ENCODE measurements at places on chromosomes 11 and 22.

- no peak for DNase-seq
These were observed 212.6 kb upstream of the NAV2 start for GRCh38 chr11:19499999-19500398.

- peak; percentile 32 for DNase-seq
These were observed 7.7 kb downstream of the KCNQ1 start for GRCh38 chr11:2452321-2453012.

DNA sequence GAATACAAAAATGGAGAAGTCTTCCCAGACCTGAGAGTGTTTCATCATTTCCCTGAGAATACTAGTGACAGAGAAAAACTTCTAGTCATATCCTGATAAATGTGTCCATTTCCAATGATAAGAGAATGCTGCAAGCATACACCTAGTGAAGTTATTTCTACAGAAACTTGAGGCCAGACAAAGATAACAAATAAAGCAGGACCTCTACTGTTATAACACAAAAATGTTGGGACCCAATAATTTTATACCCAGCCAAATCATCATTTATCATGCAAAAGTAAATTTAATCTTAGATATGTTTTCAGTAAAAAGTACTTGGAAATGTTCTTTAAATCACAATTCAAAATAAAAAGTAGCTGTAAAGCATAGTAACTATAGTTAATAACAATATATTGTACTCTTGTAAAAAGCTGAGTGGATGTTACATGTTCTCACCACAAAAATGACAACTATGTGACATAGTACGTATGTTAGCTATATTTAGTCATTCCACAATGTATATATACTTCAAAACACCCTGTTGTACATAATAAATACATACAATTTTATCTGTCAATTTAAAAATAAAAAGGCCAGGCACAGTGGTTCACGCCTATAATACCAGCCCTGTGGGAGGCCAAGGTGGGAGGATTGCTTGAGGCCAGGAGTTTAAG lies 12.6 kb downstream of the RRAS2 start:
- no peak for DNase-seq

- DNase-seq = no peak
These were observed 80.6 kb upstream of the TIMP3 start for GRCh38 chr22:32720924-32721323.

GRCh38 chr11:12246989-12247388 lies 130.4 kb upstream of the PARVA start:
- DNase-seq = no peak

GRCh38 chr11:1121331-1121812 lies 36.4 kb upstream of the MUC5AC start:
- no peak for DNase-seq

GRCh38 chr11:97506076-97506759 lies 1116.4 kb downstream of the JRKL start:
- no peak for DNase-seq

DNA sequence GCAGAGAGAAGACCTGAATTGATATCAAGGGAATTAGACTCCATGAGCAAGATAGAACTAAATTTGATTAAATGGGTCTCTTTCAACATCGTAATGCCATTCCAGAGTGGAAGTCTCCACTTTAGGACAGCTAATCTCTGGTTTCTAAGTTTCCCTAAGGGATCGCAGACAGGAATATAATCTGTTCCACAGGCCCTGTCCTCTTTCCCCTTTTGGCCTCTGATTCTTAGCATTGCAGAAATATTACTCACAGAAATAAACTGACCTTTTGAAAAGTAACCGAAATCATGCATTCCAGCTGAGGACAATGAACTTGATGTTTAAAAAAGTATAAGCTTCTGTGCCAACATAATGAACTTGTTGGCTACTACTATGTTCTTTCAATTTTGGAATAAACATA lies 227.8 kb downstream of the ETS1 start:
- DNase-seq = no peak
